Frontal cortex (tissue), 4 donors: ENCODE measurements at places on chromosomes 5 and 9.

- no peak for DNase-seq
These were observed 4.0 kb upstream of the PCDHGA1 start for GRCh38 chr5:141326088-141326854.

GRCh38 chr9:122264360-122265148 lies at the start of the genes MRRF and RBM18:
Gene MRRF, plus strand, starts transcription at chr9:122264882. Its CDS starts 6,010 bp downstream, at chr9:122270892.
Gene RBM18, minus strand, starts transcription at chr9:122264840. Its CDS starts 3,348 bp downstream, at chr9:122261492.
- DNase-seq, result peak; percentile 82

DNA sequence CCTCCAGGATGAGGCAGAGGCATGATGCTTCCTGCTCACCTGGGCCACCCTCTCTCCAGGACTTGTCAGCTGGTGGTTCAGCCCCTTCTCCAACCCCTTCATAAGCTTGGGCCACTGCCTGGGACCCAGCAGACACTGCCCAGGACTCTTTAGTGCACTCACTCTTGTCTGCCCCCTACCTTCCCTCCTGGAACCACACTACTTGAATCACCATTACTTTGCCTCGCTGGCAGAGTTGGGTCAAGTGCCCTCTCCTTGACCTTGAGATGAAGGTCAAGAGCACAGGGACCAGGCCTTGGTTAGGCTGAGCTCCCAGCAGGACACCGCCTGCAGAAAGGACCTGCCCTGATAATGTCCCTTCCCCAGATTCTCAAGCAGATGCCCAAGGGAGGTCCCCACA lies 8.5 kb upstream of the ENDOG start:
- no peak for DNase-seq

DNA sequence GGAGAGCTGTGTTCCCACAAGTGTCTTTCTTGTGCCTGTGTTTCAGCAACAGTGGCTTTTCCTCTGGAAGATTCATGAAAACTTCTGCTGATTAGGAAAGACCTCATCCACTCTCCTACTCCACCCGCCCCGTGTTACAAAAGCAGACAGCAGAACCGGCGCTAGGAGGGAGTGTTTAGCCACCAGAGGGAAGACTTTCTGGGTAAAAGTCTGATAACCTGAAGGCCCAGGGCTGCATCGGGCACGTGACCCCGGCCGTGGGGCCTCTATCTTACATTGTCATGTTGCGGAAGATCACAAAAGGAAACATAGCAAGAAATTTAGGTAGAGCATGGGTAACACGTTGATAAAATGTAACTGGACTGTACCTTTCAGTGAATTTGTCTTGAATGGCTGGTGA lies 32.0 kb upstream of the DMRT2 start:
- no peak for DNase-seq

DNA sequence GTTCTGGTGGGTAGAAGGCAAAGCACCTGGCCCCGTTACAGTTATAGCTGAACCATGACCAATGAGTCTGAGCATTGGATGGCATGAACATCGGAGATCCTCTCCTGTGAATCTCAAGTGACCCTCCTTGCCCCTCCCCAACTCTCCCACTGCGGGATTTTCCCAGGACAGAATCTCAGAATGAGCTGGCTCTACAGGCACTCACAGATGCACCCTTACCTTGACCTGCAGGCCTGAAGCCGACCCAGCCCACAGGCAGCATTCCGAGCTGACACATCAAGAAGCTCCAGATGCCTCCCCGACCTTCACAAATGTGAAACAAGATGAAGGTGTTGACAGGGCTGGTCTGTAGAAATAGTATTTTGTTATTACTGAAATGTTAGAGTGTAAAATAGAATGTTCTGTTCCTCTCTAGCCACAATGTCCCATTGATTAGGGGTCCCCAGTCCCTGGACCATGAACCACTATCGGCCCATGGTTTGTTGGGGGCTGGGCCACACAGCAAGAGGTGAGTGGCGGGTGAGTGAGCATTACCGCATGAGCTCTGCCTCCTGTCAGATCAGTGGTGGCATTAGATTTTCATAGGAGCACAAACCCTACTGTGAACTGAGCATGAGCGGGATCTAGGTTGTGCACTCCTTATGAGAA lies 263.4 kb downstream of the AUH start:
- DNase-seq, result no peak

GRCh38 chr5:97266076-97266475 lies 83.0 kb upstream of the RIOK2 start:
- DNase-seq, result no peak

GRCh38 chr5:124745007-124745927 lies 1.2 kb downstream of the ZNF608 start:
- DNase-seq, result no peak

DNA sequence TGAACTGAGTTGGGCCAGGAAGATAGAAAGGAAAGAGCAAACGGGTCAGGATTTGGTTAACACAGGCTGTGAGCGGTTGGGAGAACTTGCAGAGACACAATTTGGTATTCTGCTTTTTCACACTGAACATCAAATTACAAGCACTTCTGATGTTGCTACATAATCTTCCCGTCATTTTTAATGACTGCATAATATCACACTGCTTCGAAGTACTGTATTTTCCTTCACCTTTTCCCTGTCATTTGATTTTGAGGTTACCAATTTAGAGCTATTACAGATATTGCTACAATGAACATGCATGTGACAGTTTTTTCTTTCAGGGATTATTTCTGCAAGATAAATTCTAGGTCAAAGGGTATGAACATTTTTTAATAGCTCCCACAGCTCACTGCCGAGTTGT lies 71.4 kb upstream of the CPEB4 start:
- DNase-seq, result no peak

DNA sequence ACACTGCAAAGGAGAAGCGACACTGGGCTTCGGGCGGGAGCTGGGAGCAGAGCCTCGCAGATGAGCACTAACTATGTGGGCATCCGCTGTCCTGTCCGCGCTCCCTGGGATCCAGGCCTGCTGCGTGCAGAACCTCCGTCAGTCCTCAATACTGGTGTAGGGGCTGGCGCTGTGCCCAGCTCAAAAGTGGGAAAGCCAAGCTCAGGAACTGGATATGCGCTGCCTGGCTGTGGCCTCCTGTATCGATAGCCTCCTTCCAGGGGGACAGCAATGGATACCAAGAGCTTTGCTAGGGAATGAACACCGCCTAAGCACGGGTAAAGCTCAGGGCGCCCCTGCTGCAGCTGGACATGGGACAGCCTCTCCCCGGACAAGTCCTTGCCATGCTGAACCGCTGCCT lies 270.4 kb downstream of the NSG2 start:
- DNase-seq, result no peak

DNA sequence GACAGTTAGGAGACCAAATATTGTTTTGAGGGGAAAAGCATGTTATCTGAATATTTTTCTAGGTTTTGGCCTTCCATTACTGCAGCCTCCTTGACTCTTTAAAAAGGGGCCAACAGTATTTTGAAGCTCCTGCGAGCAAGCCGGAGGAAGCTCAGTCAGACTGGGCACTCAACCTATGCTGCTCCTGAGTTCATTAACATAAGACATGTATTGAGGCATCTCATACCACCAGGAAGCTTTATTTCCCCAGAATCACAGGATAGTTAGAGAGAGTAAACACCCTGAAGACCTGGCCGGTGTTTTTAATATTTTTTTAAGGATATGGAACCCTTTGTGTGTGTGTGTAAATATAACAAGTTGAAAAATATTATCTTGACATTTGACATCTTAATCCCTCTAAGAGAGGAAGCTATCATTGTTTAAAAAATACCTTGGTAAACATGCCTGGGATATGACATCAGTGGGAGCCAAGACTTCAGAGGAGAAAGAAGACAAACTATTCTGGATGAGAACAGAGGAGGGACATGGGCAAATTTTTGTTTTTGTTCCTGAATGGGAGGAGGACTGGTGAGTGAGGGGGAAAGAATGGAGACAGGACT lies 139.3 kb upstream of the SLIT3 start:
- no peak for DNase-seq

- DNase-seq, result no peak
These were observed 55.3 kb downstream of the TGFBR1 start for GRCh38 chr9:99160173-99160572.

DNA sequence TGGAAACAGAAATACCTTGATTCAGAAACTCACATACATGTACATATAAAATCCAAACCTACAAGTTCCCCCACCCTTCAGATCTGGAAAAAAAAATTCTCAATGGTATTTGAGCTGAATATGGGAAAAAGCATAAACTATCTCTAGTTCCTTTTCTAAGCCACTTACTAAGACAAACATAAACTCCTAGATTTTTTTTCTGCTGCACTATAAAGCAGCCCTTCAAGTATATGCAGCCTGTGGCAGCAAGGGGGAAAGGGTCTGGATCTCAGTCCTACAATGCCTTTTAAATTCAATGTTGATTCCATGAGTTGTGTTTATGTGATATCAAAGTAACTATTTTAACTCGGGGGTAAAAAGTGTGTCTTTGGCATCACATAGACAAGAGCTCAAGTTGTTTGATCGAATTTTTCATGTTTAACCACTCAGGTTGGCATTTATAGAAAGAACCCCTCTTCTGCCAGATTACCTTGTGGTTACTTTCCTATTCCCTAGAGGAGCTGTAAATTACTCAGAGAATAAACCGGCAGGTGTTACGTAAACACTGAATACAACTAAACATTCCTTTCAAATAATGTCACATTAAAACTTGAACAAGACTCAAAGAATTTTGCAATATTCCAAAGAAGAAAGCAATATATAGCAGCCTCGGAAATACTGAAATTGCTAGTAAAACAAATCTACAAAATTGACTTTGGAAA lies 91.8 kb upstream of the FER start:
- no peak for DNase-seq

DNA sequence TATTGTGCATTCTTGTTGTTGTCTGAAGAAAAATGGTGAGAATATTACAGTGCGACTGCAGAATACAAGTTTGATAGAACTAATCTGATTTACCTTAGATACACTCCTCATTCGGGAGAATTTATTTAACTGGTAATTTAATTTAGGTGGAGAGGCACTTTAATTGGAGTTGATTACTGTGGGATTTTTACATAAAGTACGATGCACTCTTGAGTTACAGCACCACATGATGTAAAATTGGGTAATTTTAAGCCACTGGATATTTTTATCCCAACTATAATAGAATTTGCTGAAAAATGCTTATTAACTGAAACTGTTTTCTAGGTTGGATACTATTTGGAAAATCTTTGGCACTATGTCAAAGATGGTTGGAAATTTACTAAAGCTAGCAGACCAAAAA lies 35.4 kb upstream of the ALDOB start:
- DNase-seq, result no peak

DNA sequence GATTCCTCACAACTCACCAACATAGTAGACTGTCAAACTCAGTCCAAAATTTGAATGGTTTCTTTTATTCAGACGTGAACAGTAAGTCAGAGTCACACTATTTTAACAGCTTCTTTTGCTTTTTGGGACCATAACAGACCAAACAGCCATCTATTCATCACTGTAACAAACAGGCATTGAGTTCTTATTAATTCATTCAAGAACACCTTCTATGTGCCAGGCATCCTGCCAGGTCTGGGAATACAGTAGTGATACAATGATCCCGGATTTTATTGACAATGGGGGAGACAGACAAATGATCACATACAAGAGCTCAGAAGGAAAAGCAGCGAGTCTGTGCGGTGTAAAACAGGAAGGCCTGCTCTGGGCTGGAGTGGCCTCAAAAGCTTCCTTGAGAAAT lies 153.3 kb upstream of the ERCC6L2 start:
- no peak for DNase-seq

- no peak for DNase-seq
These were observed 57.1 kb downstream of the EDIL3 start for GRCh38 chr5:84327591-84327990.

GRCh38 chr5:37774912-37775483 lies 64.8 kb downstream of the GDNF start:
- DNase-seq, result no peak

DNA sequence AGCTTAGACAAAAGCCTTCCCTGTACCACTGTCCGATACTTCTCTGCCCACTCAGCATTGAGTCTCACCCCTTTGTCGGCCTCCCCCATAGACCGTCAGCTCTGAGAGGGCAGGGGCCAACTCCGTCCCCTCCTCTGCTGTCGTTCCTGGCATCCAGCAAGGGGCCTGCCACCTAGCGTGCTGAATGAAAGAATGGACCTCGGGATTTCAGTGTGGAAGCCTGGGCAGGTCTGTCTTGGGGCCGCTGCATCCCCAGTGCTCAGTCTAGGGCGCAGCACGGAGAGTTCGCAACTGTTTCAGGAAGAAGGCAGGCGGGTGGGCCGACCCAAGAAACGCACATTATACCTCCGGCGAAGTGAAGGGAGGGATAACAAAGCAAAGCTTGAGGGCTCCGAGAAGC lies 1.5 kb upstream of the TOR1B start:
- DNase-seq, result no peak

DNA sequence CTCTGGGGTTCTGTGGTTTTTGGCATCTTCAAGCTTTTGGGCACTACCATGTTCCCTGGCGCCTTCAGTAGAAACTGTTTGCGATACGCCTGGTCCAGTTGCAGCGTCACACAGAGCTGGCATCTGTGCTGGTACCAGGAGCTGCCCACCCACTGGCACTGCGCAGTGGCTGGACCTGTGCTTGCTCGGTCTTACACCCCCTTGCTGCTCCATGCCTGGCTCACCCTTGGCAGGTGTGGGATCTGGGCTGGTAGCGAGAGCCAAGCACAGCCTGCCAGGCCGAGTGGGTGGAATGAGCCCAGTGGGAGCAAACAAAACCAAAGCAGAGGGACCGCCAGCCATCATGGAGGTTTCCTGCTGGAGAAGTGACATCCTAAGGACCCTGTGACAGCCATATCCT lies 170.2 kb upstream of the IRX2 start:
- no peak for DNase-seq

DNA sequence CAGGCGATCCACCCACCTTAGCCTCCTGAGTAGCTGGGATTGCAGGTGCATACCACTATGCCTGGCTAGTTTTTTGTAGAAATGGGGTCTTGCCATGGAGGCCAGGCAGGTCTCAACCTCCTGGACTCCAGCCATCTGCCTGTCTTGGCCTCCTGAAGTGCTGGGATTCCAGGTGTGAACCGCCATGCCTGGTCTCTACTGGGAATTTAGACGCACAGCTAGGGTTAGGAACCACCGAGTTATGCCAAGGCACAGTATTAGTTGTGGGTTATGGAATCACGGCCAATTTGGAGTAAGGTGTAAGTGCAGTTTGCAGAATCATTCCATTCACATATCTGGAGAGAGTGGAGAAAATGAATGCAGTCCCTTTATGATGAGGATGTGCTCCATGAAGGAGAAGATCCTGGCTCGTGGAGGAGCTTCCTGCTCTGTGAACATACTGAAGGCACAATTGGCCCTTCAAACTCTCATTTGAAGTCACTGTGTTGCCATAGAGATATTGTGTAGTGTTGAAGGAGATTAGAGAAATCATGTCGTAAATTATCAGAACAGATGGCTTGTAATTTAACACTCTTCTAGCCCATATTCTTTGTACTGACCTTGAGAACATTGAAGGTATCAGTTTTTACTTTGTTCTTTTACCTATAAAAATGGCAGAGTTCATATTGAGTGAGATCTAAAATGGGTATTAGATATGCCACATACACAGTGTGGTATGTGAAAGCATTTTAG lies 18.8 kb downstream of the TRIO start:
- DNase-seq, result no peak

DNA sequence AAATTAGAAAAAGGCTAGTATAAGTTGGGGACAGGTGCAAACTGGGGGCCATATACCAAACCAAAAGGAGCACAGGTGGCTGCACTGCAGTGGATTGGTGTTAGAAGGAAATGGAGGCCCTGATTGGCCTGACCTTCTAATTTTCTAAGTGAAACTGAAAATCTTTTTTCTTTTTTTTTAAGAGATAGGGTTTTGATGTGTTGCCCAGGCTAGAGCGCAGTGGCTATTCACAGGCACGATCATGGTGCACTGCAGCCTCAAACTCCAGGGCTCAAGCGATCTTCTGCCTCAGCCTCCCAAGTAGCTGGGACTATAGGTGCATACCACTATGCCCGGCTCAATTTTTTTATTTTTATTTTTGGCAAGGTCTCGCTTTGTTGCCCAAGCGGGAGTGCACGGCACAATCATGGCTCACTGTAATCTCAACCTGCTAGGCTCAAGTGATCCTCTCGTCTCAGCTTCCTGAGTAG lies 9.8 kb upstream of the CCDC69 start:
- DNase-seq, result no peak
